C1 segment of cervical spinal cord (tissue), 14 donors: ENCODE measurements at places on chromosomes 1 and 21.
A peak's percentile ranks its signal among the peaks of the same experiment; 100 is the strongest.

DNA sequence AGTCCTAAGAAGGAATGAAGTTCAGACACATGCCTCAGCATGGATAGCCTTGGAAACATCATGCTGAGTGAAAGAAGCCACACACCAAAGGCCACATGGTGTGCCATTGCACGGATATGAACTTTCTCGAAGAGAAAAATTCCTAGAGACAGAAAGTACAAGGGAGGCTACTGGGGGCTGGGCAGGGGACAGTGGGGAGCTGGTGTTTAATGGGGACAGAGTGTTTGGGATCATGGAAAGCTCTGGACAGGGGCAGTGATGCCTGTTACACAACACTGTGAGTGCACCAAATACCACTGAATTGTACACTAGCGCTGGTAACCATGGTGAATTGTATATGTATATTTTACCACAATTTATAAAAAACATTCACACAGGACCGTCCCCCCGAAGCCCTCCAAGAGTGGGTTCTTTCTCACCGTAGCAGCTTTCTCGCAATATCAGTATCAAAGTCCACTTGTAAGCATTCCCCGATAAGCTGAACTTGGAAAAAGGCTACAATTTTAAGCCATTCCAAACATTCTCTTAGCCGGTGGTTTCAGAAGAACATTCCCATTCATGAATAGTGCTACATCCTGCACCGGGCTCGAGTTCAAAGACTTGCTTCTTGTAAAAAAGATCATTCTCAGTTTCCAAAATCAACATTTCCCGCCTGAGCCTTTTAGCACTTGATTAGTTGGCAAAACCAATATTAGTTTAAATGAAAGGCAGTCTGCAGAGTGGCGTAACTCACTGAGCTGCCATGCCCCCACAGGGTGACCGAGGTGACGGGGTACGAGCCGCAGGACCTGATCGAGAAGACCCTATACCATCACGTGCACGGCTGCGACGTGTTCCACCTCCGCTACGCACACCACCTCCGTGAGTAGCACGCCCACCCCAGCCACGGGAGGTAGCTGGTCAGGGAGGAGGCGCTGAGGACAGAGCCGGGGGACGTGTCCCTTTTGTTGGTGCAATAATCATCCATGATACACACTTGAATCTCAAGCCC, 31.7 kb downstream of the SIM2 start:
- DNase-seq: no peak

DNA sequence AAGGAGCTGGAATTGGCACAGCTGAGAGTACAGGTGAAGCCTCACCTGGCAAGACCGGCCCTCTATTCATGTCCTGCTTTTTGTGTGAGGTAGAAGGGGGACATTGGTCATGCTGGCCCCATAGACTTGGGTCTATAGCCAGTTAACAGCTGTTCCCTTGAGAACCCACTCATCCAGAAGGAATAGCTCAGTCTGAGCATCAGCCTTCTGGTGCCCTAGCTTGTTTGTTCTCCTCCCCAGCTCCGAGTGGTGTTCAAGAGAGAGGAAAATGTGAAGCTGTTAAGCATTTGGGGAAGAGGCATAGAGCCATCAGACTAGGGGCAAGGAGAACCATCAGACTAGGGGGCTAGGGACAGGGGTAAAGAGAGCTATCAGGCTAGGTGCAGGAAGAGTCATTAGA, 290.9 kb downstream of the SIPA1L2 start:
- DNase-seq: no peak

DNA sequence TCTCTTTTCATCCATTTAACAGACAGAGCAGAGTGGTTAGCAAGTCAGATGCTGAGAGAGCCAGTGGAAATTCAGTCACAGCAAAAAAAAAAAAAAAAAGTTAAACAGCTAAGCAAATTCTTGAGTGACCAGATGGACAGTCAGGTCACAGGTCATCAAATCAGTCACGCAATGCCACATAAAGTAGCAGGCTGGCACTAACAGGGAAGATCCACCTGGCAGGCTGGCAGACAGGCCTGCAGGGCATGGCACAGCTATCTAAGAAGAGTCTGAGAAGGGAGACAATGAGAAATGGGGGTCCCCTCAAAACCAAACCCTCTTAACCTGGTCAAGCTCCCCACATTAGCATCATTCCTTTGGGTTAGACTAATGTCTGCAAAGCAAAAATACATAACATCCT, 371.9 kb downstream of the TTLL7 start:
- DNase-seq: no peak

DNA sequence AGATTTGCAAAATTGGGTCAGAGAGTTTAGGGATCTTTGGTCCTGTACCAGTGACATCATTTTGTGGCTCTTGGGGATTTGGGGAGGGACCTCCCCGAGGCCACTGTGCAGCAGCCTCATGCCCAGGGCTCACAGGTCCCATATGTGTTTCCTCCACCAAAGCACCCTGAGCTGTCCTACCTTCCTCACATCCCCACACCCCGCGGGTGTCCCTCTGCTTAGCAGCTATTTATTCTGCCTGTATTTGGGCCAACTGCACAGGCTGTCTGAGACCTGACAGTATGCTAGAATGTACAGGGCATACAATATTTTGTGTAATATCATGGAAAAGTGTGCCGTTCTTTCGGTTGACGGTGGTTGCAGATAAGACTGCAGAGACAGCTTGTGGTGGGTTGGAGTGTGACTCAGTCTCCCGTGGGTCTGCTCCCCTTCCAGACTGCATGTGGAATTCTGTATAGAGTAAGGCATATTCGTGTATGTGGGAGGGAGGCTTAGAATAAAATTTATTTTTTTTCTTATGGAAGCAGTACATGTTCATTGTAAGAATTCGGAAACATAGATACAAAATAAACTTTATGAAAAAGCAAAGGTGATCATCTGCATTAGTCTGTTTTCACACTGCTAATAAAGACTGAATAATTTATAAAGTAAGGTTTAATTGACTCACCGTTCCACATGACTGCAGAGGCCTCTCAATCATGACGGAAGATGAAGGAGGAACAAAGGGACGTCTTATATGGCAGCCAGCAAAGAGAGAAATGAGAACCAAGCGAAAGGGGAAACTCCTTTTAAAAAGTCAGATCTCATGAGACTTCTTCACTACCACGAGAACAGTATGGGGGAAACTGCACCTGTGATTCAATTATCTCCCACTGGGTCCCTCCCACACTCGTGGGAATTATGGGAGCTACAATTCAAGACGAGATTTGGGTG, 84.4 kb downstream of the ADARB1 start:
- DNase-seq: no peak

- DNase-seq: peak; percentile 66
Observed at GRCh38 chr1:110606657-110607535, 738 bp upstream of the KCNA2 start.

DNA sequence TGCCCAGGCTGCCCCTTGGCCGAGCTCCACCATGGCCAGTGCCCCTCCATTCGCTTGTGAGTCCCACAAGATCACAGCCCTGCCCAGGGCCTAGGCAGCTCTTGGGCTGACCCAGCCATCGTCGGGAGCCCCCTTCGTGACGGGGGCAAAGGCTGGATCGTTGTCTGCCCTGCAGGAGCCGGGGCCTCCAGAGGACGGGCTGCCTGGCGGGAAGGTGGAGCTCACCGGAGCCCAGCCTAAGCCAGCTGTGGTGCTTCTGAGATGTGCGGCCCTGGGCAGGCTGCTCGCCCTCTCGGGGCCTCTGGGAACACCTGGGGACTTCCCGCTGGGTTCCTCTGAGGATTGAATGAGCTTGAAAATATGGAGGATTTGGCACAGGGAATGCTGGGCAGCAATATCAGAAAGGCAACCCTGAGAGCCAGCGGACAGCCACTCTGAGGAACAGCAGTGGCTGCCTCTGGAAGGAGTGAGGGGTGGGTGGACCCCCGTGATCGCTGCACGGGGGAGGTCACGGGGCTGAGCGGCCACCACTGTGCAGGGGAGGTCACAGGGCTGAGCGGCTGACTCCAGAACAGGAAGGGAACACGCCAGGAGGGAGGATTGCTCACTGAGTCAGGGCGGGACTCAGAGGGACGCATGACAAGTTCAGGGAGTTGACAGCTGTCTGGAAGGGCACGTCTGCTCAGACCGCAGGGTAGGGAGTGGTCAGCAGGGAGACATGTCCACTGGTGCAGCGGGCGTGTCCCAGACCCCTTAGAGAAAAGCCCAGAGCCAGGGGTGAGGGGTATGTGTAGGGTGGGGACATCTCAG, 19.3 kb downstream of the TP73 start:
- DNase-seq: no peak

- no peak for DNase-seq
Observed at GRCh38 chr21:34197561-34197960, 124.2 kb downstream of the MRPS6 start.

DNA sequence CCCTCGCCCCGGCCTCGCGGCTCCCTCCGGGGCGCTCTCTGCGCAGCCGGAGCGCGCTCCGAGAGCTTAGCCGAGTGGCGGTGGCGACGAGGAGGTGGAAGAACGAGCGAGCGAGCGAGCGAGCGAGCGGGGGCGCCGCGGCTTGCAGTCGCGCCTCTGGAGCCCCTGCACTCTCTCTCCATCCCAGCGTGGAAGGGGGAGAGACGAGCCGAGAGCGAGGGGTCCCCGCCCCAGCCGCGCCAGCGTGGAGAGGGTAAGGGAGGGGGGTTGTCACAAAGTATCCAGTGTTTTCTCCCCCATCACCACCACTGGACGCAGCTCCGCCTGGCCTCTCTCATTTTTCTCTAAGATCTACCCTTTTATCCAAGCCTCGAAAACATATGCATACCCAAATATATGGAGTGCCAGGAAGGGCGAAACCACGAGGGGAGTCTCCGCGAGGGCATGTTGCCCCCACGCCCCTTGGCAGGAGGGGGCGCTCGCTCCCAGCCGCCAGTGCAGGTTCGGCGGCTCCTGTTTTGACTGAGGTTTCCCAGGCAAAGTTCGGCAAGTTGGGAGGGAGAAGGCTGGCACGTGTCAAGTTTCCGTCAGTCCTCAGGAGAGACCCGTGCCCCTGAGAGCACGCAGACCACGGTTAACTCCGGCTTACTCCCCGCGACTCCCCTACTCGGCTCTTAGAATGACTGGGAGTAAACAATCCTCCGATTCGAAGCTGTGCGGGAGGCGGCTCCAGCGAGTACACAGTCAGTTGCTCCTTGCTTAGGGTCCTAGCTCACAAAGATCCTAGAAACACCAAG, 569 bp upstream of the DAB1 start:
- peak; percentile 72 for DNase-seq

GRCh38 chr1:208238710-208239472, 5.3 kb downstream of the PLXNA2 start:
- no peak for DNase-seq

- no peak for DNase-seq
Observed at GRCh38 chr21:44918581-44919033, 2.1 kb downstream of the ITGB2 start.

GRCh38 chr1:237115035-237115434, 73.1 kb downstream of the RYR2 start:
- no peak for DNase-seq

DNA sequence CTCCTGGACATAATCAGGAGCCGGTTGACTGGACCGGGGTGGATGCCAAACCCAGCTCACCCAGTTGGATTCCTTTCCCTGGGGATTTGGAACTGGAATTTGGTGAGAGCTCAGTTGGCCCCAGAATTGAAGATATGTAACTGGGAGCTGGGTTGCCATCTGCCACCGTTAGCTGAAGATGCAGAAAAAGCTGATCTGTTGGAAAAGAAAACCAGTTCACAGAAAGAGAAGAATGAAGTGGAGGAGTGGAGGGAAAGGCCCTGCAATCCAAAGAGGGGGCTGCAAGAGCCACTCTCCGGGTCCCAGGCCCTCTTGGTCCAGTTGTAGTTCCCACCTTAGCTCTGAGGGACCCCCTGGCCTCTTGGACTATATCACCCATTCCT, 16.0 kb downstream of the TEX35 start:
- no peak for DNase-seq

DNA sequence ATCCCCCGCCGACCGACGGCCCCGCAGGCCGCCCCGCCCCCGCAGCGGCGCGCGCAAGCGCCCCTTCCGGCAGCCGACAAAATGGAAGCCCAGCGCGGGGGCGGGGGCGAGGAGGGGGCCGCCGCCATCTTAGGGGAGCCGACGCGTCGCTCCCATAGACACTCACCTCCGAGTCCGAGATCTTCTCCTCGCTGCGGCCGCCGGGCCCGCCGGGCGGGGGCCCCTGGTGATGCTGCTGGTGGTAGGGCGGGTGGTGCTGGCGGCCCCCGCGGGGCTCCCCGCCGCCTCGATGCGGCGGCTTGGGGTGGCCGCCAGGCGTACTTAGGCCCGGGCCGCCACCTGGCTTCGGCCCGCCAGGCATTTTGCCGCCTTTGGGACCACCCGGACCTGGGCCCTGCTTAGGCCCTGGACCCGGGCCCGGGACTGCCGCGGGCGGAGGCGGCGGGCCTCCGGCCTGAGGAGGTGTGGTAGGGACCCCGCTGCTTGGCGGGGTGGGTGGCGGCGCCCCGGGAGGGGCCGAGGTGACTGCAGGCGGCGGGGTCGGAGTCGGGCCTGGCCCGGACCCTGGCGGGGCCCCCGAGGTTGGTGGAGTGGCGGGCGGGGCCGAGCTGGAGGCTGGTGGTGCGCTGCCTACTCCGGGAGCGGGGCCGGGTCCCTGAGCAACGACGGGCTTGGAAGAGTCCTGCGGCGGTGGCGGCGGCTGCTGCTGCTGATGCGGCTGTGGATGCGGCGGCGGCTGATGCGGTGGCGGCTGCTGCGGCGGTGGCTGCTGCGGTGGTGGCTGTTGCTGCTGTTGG, 691 bp downstream of the SFPQ start:
- DNase-seq: peak; percentile 65

DNA sequence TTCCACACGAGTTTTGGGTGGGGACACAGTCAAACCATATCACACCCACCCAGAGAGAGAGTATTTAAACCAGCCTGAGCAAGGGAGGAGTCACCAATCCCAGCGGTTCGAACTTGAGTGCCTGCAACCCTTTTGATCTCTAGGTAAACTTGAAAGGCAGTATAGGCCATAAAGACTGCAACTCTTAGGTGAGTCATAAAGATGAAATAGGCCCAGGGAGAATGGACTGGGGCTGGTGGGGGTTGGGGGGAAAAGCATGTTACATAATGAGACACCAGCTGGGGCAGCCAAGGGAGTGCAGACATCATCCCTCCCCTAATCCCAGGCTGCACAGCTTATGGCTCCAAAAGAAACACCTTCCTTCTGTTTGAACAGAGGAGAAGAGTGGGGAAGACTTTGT, 99.8 kb upstream of the LHX8 start:
- DNase-seq: no peak
